ENCODE measurements at places on chromosomes 3 and 15.

DNA sequence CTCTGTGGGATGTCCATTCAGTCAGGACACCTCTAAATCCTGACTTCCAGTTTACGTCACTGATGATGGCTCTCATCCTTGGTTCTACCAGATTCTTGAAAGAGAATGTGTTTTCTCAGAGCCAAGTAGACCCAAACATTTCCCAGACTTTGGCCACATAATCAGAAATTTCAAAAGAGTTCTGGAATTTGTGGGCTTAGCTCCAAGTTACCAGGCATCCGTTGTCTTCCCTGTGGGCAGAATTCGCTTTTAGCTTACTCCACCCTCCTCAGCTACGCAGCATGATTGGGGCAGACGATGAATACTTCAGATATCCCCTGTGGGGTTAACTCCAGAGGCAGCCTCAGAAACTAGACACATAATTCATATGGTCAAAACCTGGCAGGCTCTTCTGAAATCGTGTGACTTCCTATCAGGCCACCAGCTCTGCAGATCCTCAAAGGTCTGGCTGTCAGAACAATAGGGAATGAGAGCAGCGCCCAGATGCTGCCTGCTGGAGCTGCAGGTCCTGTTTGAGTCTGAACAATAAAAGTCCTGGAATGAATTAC is 30.6 kb downstream of the CRTC3 start:
- no peak for DNase-seq

DNA sequence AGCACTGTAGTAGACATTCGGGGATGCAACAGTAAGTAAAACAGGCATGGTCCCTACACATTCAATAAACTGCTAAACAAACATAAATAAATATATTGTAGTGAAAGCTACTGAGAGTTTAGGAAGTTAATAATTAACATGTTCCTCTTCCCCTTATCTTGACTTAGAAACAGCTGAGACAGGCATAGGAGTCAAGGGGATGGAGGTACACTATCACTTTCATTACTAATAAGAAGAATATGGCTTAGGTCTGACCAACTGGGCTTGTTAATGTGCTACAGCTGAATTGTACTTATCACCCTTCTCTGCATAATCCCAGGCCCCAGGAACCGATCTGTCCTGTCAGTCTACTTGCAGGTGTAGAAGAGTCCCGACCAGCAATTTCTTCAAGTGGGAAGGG is 116.3 kb upstream of the DAZL start:
- no peak for DNase-seq

DNA sequence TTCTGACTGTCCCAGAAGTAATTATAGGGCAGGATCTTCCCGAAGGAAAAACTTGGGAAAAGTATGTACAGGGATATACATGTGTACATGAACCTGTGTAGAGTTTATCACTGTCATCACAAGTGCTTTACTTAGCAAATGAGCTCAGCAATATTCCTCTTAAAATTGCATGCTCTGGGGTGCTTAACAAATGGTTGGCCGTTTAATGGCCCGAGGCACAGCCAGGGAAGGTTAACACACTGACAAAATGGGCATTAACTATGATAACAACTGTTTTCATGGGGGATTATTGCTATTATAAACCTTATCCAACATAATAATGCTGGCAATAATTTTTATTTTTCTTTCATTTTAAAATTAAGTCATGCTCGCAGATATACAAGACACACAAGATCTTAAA is 459.3 kb downstream of the TUSC7 start:
- DNase-seq, result no peak

- DNase-seq, result no peak
Measured at GRCh38 chr3:81451611-81452010, 309.8 kb downstream of the GBE1 start.

DNA sequence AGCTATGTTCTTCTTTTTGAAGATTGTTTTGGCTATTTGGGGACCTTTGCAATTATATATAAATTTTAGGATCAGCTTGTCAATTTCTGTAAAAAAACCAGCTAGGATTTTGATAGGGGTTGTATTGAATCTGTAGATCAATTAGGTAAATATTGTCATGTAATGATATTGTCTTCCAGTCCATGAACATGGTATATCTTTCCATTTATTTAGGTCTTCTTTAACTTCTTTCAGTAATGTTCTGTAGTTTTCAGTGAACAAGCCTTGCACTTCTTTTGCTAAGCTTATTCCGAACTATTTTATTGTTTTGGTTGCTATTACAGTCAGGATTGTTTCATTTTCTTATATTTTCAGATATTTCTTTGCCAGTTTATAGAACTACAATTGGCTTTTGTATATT is 175.8 kb upstream of the RARB start:
- DNase-seq, result no peak

DNA sequence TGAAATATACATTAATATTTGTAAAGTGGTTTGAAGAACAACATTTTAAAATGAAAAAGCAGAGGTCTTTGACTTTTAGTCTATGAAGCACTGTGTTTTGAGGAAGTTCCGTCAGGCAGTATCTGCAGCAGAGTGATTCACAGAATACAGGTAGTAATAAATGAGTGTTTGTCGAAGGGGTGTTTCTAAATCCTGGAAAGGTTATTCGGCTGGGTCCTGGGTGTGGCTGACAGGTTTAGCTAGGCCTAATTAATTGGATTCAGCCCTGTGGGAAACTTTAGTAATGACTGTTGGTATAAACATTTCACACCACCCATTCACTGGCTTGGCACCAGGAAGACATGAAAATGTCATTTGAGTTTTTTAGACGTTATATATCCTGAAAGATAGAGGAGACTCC is 51.3 kb downstream of the TIPARP start:
- DNase-seq, result no peak

GRCh38 chr3:13818919-13819318 is 61.0 kb downstream of the WNT7A start:
- DNase-seq, result no peak

GRCh38 chr3:13419505-13420044 is 547 bp downstream of the NUP210 start:
- DNase-seq, result no peak

DNA sequence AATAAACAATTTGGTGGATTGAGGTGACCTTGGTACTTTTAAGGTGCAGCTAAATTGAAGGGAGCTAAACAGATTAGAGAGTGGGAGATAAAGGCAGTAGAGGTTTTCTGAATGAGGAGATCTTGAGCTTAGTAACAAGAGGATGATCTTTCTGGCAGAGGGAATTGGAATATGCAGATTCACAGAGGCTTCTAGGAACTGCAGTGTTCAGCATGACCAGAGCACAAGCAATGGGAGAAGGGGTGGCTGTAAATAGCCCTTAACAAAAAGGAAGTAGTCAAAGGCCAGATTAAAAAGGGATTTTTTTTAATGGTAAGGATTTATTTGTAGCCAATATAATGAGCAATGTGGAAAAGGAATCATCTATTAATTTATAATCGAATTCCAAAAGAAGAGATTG is 5.7 kb upstream of the BNIP2 start:
- no peak for DNase-seq

DNA sequence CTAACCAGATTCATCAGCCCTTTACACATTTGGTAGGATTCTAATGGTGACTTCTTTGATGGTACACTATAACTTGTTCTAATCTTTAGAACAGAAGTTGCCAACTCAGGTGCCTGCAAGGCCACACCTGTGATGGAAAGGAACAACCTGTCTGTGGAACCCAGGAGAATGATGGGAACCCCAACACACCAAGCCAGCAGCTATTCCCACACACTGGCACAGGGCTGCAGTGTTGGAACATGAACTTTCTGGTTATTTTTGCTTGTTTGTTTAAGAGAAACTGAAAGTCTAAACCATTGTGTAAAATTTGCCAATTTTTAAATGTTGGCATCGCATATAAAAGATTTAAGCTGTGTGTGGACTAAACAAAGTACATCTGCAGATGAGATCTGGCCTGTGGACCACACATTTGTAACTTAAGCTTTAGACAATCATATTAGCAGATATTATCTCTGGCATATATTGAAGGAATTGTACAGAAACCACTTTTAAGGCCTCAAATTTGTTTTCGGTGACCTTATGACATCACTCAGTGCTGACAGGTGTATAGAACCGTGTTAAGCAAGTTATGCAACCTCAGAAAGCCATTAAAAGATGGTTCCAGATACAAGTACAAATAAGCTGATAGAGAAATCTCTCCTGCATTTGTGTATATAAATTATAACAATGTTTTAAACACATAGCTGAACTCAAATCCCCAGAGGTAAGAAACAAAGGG is 242.9 kb downstream of the SLC9A9 start:
- no peak for DNase-seq

- no peak for DNase-seq
Measured at GRCh38 chr3:64888840-64889392, 201.1 kb upstream of the ADAMTS9 start.

DNA sequence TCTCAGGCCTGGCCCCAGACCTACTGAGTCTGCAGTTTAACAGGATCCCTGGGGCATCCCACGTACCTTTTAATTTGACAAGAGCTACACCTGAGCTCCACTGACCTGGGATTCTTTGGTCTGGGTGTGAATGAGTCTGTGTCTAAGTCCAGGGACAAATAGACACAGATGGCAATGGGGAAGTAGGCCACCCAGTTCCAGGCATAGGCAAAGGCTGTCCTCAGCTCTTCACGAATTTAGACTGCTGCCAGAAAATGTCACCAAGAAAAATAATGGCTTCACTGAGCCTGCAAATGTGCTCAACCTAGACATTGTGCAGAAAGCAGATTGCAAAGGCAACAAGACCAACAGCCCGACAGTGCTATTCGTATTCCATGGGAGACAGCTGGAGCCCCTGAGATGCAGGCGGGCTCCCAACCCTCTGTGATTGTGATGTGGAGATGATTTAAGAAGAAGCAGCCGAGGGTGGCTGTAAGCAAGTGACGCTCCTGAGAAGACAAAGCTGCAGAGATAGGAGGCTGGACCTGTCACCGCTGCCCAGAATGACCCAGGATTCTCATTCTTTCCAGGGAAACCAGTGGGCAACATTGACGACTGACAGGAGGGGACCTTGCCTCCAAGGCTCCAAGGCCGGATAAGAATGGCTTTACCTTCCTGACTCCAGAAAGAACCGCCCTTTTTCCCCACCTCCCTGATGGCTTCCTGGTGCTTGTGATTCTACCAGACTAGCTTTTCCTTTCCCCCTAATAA is 39.8 kb upstream of the IREB2 start:
- DNase-seq, result no peak

DNA sequence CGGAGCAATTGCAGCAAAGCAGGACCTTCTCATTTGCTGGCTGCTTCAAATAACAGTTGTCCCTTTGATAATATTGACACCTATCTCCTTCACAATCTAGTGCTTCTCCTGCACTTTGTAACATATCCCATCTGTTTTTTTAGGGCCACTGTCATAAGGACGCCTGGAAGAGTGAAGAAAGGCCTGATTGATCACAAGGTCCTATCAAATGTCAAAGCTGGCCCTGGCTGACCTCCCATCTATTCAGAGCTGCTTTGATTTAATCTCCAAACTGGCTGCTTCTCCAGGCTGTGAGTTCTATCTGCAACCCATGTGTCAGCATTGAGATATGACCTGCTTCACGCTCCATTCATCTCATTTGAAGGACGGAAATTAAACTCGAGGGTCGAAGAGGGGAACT is 601.2 kb upstream of the KCNMB2 start:
- no peak for DNase-seq

DNA sequence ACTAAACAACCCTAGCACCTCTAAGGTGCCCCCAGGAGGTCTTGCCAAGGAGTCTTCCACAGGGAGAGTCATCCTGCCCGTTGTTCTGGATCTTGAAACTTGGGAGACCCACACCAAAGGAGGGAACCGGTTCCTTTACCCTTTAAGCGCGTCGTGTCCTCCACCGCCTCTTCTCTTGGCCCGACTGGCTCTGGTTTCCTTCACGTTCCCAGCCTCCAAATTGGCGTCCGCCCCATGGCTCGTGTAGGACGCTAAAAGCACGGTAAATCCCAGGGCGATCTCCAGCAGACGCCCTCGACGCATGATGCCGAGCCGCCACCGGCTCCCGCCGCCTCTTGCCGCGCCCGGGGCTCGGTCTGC is 1.1 kb downstream of the FBN1 start:
- DNase-seq, result no peak

DNA sequence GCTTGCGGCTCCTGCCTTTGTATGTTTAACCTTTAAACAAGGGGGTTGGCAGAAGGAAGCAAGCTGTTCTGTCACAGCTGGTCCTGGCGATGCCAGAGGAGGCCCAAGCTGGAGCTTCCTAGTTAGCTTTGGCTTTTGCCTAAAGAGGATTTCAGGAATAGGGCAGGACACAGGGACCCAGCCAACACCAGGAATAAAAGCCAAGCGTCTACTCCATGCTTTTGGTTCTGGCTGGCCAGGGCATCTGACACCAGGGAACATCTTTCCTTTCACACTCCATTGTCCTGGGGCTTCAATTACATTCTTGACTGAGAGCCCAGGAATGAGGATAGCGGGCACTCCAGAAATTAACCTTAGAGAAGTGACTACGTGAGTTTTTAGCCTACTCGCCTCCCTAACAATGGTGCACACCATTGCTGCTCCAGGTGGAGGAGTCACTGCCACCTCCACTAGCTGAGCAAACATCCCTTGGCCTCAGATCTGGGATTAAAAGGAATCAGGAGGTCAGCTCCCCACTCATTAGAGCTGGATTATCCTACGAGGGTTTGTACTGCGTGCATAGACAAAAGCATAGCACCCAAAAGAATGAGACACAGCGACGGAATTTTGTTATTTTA is 38.2 kb downstream of the TPM1 start:
- no peak for DNase-seq

GRCh38 chr3:188331166-188331565 is 177.2 kb downstream of the LPP start:
- DNase-seq, result no peak

- DNase-seq, result no peak
Measured at GRCh38 chr3:139505829-139506386, 29.6 kb upstream of the RBP2 start.

- DNase-seq, result no peak
Measured at GRCh38 chr15:48355377-48355776, 24.1 kb downstream of the DUT start.

DNA sequence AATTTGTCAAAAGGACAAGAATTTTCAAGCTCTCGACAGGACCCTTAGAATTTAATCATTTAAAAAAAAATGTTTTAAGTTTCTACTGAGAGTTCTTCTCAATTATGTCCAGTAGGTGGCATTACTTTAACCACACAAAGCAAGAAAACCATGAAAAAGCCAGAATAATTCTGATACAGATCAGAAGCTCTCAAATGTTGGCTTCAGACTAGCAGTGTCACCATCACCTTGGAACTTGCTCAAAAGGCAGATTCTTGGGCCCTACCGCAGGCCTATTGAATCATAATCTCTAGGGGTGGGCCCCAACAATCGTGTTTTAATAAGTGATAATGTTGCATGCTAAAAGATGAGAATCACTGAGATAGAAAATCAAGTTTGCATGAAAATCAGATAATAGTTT is 99.5 kb upstream of the KCNMB2 start:
- no peak for DNase-seq

DNA sequence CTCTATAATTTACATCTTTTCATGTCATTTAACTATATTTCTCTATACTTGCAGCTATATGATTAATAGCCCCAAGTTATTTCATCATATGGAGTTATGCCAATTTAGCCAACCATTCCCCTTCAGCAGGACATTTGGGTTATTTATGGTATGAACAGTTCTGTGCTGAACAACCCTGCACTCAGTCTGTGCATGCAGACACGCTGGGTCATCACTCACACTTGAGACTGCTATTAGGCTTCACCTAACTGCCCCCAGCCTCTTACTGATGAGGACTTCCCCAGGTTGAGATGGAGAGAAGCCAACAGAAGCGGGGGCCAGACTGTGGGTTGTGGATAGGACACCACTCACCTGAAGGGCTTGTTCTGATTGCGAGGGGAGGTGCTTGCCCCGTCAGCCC is 7.3 kb downstream of the TADA3 start:
- no peak for DNase-seq

All from cerebellar nuclear complex (tissue), 1 donor.